Gastrocnemius medialis (tissue), 4 donors: ENCODE measurements at places on chromosomes 3 and 15. TPM values are rescaled to one million over a fixed set of nuclear protein-coding genes. Genes with fewer than 3 reads are reported as not detected.

DNA sequence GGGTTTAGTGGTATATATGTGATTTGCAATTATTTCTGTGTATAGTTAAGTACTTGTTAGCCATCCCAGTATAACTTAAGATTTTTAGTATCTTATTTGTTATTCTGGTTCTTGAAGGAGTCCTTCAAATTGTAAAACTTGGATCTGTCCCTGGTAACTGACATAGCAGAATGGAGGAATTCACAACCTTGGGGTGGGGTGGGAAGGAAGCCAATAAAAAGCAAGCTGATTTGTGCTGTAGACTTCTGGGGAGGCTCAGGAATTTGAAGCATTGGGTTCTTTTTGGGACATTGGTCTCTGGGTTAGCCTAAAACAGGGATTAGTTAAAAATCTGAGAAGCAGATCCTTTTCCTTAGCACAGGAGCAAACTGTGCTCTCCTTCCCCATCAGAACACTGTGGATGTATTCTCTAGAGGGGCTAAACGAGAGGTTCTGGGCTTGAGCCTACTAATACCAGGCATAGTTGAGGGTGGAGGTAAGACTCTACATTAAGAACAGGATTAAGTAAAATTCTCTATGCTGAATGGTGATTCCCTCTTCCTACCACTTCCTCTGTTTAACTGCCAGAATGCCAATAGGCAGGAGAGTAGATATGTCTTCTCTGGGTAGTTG, 42.2 kb downstream of the GMPS start:
- no peak overlapping the region for H3K27ac ChIP-seq
- no peak overlapping the region for H3K4me3 ChIP-seq

CPA3 gene
- not detected for total RNA-seq

TEX55 gene
- not detected for total RNA-seq

CHRNA3 gene
- not detected for total RNA-seq

THOC7 gene
- total RNA-seq = 52.0 TPM

BOC gene
- total RNA-seq = 4.0 TPM

UBAP1L gene
- total RNA-seq = 0.65 TPM

DNA sequence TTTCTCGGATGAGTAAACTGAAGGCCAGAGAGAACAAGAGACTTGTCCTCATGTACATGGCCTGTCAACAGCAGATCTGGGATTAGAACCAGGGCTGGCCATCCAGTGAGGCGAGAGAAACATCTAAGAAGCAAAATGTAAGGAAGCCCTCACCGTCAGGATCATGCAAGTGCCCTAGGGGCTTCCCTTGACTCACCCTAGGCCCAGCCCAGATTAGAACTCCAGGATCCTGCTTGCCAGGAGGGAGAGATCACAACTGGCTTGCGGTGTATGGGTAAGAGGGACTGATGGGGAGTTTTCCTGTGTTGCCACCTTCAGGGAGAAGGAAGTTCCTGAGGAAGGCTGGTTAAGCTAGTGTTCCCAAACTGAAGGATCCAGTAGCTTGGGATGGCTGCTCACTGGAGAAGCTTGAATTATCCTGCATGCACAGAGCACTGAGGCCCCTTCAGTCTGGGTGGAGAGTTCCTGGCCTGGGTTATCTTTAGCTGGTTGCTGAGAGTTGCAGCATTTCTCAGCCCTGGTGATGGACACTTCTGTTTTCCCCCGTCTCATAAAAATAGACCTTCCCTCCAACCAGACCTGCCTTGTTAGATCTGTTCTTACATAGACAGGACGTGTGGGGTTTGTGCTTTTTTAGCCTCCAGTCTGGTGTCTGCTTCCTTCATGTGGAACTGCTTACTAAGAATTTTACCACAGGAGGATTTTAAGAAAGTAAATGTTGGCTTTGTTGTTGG, 28.2 kb upstream of the XIRP1 start:
- no peak for DNase-seq
- H3K27ac ChIP-seq = no peak overlapping the region
- H3K27me3 ChIP-seq = no peaks in the 10 kb centered on the region
